ENCODE measurements at places on chromosomes 2 and 18.

DNA sequence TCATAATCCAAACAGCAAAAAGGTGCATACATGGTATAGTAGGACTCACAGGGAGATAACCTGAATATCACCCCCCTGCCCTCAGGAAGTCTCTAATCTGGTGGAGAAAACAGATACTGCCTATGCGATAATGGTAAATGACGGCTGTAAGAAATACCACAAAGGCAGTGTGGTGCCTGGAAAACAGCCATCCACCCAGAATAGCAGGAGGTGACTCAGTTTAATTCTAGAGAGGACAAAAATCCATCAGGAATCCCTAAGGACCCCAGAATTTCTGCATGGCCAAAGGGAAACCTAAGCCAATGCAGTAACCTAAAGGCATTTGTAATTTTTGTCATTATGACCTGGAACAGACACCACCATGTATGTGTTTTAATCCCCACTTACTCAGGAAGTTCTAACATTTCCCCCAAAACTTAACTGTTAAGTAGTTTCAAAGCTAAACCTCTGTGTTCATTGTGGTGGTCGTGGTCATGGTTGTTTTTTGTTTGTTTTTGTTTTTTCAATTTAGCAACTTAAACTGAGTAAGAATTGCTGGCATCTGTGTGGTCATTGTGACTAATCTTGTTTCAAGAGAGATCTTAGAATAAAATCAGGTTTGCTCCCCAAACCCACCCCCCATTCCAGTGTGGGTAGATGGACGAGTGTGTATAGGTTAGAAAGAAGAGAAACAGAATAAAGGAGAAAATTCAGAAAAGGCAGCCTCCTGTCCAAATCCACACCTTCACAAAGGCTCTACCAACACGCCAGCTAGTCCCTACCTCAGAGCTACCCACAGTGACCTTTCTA lies 121.5 kb upstream of the CDCA7 start:
- peak; percentile 6 for DNase-seq

GRCh38 chr2:24365826-24366225 lies 5.5 kb upstream of the ITSN2 start:
- DNase-seq, result no peak

- peak; percentile 75 for DNase-seq
These were observed 2.2 kb downstream of the IRS1 start for GRCh38 chr2:226797289-226797988.

DNA sequence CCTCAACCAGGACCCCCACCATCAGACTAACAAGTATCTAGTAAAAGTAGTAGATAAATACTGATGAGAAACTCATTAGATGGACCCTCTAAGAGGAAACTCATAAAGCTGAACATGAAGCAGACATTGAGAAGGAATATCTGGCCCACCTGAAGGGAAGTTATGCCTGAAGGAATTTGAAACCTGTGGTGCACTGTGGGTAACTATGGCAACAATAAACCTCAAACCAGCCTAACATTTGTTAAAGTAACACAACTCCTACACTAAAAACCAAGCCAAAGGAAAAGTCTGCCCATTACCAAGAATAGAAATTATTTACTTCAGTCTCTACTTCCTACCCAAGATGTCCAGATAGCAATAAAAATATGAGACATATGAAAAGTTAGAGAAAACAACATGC lies 43.4 kb downstream of the KIAA1328 start:
- DNase-seq, result no peak

DNA sequence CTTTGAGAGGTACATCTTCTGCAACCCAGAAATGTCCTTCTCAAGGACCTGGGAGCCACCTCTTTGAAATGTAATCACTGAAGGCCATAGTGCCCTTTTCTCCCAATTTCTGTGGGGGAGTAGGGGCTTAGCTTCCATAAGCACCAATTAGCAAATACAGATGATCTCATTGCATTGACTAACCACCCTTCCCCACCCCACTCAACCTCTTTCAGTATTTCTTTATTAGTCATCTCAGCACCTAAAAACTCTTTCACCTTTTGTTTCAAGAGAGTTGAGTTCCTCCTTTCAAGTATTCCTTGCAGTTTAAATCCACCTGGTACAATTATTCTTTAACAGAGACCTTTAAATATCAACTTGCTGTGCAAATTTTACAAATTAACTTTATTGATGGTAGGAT lies 1011.8 kb upstream of the CDH2 start:
- DNase-seq, result peak; percentile 28

GRCh38 chr18:45277908-45278307 lies 337.4 kb upstream of the SLC14A2 start:
- DNase-seq, result peak; percentile 8

DNA sequence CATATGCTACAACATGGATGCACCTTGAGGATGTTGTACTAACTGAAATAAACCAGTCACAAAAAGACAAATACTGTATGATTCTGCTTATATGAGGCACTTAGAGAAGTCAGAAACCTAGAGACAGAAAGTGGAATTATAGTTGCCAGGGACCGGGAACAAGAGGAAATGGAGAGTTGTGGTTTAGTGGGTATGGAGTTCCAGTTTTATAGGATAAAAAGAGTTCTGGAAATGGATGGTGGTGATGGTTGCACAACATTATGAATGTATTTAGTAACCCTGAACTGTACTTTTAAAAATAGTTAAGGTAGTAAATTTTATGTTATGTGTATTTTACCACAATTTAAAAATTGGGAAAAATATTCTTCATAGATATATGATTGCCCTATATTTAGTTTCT lies 97.7 kb downstream of the DPP4 start:
- DNase-seq, result no peak

DNA sequence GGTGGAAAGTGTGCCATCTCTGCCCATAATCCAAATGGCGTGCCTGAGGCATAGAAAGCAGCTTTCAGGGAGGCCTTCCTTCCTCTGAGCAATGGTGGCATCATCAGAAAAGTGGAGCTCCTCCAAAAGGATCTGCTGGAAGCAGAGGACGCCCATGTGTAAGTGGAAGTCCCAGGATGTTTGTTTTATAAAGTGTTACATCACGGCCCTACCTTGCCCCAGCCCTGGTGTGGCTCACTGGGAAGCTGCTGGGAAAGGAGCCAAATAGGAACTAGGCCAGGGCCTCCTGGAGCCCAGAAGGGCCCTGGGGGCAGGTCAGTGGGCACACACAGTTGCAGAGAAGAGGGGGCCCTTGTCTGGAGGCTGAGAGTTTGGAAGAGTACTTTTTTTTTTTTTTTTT lies 4.2 kb upstream of the ODC1 start:
- peak; percentile 77 for DNase-seq

DNA sequence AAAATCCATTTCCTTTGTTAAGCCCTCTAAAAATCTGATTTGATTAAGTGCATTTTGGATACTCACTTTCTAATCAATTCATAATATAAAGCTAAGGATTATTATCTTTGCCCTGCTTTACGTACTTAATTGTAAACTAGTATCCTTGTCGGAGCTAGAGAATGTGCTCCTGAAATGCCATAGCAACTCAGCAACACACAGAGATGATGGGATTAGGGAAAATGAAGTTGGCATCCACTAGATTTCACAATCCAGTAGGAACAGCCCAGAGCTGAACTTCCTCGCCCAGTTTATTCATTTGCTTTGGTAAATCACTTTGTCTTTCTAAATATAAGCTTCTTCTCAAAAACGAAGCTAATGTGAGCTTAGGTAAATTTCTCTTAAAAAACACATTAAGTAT lies 386.3 kb downstream of the CTNNA2 start:
- no peak for DNase-seq

- peak; percentile 90 for DNase-seq
These were observed 182.3 kb upstream of the PGAP1 start for GRCh38 chr2:197108758-197109157.

GRCh38 chr2:75709297-75709696 lies 1.4 kb downstream of the GCFC2 start:
- peak; percentile 17 for DNase-seq

DNA sequence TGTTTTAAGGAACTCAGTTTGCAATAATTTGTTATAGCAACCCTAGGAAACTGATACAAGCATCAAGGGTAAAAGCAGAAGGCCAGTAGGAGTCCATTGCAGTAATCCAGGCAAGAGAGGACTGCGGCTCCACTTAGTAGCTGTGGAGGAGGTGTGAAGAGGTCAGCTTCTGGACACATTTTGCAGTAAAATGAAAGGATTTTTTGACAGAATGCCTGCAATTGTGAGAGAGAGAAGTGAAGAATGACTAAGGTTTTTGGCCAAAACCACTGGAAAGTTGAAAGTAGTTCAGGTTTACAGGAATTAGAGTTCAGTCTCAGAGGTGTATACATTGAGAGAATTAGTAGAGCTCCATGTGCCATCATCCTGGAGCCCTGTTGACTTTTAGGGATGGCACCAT lies 129.5 kb downstream of the RHBDD1 start:
- no peak for DNase-seq

DNA sequence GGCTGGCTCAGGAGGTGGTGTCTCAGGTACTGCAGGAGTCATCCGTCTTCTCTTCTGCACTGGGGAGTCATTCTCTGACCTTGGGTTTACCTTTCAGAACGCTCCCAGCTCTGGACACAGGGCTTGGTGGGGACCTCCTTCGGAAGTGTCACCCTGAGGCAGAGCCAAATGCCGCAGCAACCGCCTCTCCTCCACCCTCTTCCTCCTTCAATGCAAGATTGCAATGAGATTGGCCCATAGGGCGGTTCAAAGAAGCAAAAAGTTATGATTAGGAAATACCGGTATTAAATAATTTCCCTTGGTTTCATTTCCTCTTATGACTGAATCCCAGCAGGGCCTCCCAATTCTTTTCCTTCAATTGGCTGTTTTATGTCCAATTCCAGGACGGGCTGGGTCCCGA lies 178.8 kb downstream of the ACKR3 start:
- no peak for DNase-seq

DNA sequence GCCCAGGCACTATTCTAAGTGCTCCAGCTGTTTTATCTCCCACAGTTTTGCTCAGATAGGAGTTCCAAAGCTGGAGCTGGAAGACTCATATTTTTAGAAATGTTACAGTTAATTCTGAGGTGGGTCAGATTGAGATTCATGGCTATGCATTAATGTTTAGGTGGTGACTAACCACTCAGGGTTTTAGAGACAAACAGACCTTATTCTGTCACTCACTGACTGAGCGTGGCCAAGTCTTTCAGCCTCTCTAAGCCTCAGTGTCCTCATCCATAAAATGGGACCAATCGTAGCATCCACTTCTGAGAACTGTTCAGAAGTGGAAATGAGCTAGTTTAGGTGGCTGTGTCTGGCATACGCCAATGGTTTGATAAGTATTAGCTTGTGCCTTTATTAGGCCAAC lies 4.3 kb upstream of the CASP8 start:
- no peak for DNase-seq

- DNase-seq, result no peak
These were observed 25.1 kb upstream of the ODC1 start for GRCh38 chr2:10473121-10473756.

- DNase-seq, result no peak
These were observed 42.5 kb downstream of the PIEZO2 start for GRCh38 chr18:11106894-11107293.

DNA sequence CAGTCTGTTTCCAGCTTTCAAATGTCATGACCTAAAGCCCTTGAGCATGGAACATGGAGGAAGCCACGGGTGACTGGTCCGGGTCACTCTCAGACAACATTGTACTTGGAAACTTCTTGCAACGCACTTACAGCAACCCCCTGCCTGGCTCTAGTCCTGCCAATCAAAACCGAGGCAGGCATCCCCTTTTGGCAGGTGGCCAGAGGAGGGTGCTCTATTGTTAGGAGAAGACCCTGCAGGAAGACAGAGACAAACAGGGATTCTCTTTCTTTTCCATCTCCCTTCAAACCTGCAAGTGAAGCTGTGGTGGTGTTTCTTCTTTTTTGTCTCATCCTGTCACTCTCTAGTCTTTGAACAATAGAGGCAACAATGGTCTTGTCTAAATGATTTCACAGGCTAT lies 667.2 kb downstream of the ZEB2 start:
- no peak for DNase-seq

GRCh38 chr18:54150226-54150625 lies 74.2 kb downstream of the MBD2 start:
- no peak for DNase-seq

GRCh38 chr2:161116509-161116908 lies 43.7 kb upstream of the TANK start:
- no peak for DNase-seq

DNA sequence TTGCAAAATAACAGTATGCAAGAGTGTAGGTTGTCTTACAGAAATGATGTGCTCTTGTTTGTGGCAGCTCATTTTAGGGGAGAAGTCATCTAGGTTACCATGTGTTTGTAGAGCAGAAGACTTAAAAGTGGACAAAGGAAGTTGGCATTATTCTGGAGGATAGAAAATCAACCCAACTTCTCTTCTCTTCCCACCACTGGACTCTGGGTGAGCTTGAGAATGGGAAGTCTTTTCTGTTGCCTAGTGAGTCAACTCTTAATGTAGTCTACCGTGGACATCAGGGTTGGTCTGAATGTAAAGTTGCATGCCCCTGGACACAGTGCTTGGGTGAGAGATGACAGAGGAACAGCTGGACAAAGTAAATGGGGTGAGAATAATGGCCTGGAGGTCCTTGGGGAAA lies 98.3 kb downstream of the FMNL2 start:
- no peak for DNase-seq

DNA sequence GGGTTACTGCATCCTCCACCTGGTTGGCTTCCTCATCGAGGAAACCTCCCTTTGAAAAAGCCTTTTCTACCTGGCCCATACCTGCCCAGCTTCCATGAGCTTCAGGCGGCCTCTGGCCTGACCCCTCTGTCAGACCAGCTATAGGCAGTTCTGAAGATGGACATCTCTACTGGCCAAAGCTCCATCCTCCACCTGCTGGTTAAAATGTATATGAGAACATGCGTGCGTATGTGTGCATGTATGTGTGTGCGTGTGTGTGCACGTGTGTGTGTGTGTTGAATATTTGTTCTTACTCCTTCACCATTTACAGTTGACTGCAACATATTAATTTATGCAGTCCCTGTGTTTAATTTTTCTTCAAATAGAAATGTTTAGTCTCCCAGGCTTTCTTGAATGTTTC lies 642.4 kb upstream of the RAB6C start:
- DNase-seq, result no peak

DNA sequence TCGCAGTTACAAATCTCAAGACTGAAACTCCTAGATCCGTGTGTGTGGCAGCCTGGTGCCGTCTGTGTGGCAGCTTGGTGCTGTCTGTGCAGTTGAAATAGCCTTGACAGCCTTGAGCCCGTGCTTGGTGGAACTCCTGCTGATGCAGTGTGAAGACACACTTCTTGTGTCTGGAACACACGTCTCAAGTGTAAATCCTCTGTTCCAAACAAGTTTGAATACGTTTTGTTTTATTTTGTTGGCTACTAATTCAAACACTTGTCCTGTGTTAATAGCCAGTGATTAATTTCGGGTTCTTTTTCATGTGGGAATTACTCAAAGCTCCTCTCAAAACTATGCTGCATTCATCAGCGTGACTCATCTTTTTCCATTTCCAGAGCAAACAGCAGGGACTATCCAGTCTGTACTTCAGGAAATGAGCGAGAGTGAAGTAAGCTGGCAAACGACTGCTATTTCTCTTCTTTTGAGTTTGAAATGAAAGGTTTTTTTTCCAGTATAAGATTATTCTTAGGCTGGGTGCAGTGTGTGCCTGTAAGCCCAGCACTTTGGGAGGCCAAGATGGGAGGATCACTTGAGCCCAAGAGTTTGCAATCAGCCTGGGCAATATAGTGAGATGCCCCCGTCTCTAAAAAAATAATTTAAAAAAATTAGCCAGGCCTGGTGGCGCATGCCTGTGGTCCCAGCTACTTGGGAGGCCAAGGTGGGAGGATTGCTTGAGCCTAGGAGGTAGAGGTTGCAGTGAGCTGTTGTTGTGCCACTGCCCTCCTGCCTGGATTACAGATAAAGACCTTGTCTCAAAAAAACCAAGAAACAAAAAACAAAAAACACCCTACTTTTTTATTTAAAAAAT lies 152.9 kb downstream of the SPP2 start:
- peak; percentile 94 for DNase-seq

- no peak for DNase-seq
These were observed 73.9 kb downstream of the ACKR3 start for GRCh38 chr2:236643480-236643879.

Data from foreskin fibroblast (primary cell).